Activated naive CD4-positive, alpha-beta T cell treated with anti-CD3 and anti-CD28 coated beads for 36 hours (primary cell): ENCODE measurements at places on chromosomes 13 and 19. TPM values are rescaled to one million over a fixed set of nuclear protein-coding genes. Genes with fewer than 3 reads are reported as not detected.

GRCh38 chr19:2260341-2260805 lies 4.2 kb upstream of the JSRP1 start:
- no peak for DNase-seq

DNA sequence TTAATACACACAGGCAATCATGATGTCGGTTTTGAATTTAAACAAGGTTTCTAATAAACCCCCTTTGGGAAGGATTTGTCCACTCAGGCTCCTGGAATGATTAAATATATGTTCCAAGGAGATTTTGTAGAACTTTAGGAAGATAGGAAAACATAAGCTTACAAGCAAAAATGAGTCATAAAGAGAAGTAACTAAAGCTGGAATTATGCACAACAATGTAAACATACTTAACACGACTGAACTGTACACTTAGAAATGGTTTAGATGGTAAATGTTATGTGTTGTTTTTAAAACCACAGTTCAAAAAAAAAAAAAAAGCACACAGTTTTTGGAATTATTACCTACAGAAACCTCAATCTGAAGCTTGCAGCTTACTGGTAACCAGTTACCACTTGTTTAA lies 304.4 kb downstream of the NALCN start:
- no peak for DNase-seq

DNA sequence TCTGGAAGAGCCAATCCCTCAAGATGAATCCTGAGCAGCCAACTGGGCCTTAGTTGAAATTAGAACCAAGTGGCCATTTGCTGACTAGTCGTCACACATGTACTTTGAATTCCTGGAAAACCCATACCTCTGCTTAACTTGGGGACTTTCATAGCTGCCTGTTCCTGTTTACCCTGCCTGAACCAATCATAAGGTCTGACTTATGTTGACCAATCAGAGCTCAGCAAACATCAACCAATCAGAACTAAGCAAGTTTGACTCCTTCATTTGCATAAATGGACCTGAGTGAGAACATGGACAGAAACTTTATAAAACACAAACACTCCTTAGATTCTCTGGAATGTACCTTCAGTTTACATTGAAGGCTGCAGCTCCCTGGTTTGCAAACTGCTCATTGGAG lies 50.8 kb downstream of the LATS2 start:
- no peak for DNase-seq

- peak; percentile 73 for DNase-seq
Observed at GRCh38 chr13:73708393-73708985, 425.7 kb downstream of the KLF12 start.

DNA sequence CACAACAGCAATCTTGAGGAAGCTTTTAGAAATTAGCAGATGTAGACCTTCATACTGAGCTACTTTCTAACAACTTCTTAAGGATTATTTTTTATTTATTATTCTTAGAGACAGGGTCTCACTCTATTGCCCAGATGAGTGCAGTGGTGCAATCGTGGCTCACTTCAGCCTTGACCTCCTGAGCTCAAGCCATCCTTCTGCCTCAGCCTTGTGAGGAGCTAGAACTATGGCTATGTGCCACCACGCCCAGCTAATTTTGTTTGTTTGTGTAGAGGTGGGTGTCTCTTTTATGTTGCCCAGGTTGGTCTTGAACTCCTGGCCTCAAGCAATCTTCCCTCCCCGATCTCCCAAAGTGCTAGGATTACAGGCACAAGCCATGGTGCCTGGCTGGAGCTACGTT lies 200.6 kb downstream of the TSHZ3 start:
- DNase-seq = no peak

Gene CD33
- 1.1 TPM for total RNA-seq

DNA sequence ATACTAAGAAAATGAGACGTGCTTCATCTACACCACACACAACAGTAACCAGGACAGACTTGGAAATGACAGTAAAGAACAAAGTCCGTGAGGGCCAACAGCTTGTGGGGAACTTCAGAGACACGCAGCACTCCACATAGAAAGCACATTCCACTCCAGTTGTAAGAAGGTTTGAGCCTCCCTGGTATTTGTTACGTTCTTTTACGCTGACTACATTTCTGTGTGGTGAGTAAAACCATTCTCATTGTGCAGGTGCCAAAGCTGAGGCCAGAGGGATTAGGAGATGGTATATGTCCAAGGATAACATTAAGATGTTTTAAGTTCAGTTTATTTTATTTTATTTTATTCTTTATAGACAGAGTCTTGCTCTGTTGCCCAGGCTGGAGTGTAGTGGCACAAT lies 1189.9 kb downstream of the UQCRFS1 start:
- no peak for DNase-seq

- peak; percentile 33 for DNase-seq
Observed at GRCh38 chr19:1173159-1173844, 766 bp downstream of the SBNO2 start.

Gene F7
- 0.62 TPM for total RNA-seq

- DNase-seq = peak; percentile 38
Observed at GRCh38 chr19:46715975-46716671, 791 bp downstream of the PRKD2 start.

Gene FOXA3
- 0.20 TPM for total RNA-seq

Gene NDUFA7
- 104 TPM for total RNA-seq
